ENCODE measurements at places on chromosomes 7 and 10. TPM values are rescaled to one million over a fixed set of nuclear protein-coding genes. Genes with fewer than 3 reads are reported as not detected.

The LRIT1 gene
- total RNA-seq: not detected

The HOGA1 gene
- 0.13 TPM for total RNA-seq

The CRTAC1 gene
- total RNA-seq: not detected

The DNAJC12 gene
- total RNA-seq: 21.9 TPM

The WDR37 gene
- total RNA-seq: 9.4 TPM

The TMEM213 gene
- total RNA-seq: not detected

The NPTX2 gene
- total RNA-seq: 0.96 TPM

The PDE1C gene
- 0.26 TPM for total RNA-seq

The PTTG1IP2 gene
- not detected for total RNA-seq

The ZPBP gene
- not detected for total RNA-seq

The NPSR1 gene
- not detected for total RNA-seq

The NOM1 gene
- total RNA-seq: 9.3 TPM

The FAM149B1 gene
- total RNA-seq: 6.9 TPM
